ENCODE measurements at places on chromosomes 4 and X.

DNA sequence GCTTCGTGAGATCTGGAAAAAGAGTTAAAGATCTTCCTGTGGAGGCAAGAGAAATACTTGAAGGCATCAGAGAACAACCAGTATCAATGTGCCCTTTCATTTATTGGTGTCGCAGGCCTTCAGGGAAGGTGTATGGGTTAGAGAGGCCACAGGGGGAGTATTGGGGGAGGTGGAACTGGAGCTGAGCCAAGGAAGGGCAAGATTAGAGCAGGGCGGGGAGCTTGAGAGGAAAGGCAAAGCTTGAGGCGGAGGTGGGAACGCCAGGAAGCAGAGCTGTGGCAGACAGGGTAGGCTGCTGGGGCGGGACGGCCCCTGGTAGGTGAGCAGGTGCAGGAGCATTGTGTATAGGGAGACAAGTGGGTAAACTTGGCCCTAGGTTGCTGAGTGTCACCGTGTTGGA lies 329.9 kb downstream of the ARHGAP10 start:
- no peak for DNase-seq

GRCh38 chrX:41677183-41678060 lies 11.4 kb upstream of the GPR34 start:
- no peak for DNase-seq

DNA sequence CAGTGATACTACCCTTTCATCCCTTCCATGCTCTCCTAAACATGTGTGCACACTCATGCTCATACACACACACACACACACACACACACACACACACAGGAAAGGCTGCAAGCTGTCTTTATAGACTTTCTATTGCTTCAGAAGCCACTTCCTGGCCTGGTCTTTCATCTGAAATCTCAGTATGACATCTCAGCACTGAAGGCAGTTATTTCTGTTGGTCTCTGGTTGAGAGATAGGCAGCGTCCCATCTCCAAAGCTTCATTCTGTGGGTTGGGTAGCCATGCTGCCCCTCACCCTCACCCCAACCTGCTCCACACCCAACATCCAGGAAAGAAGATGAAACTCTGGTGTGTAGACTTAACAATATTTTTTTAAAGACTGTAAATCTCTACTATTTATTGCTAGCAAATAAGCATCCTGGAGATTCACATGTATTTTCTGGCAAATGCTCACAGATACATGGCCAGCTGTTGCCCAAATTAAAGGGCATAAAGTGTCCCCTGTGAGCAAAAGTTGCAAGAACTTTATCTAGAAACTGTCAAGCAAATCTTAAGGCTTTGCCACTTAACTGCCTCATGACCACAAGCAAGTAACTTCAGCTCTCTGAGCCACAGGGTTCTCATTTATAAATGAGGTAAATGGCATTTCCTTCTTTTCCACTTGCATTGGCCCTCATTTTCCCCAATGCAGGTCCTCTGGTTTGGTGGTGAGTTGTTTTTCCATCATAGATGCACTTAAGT lies 189.8 kb upstream of the AFF2 start:
- DNase-seq = no peak

DNA sequence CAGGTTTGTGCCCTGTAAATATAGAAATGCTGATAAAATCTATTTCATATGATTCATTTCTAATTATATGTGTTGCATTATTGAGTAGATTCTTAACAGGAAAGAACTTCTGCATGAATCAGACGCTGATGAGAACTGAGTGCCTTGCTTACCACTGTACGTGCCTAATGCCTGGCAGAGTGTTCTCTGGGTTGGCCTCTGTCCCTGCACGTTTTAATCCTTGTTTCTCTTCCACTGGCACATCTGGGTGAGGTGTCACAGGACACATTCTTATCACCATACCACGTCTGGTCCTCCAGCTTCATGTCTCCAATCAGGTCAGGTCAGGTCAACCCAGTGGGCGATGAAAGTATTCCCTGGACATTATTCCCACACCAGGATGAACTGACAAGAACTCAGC lies 53.6 kb downstream of the KLF3 start:
- no peak for DNase-seq

DNA sequence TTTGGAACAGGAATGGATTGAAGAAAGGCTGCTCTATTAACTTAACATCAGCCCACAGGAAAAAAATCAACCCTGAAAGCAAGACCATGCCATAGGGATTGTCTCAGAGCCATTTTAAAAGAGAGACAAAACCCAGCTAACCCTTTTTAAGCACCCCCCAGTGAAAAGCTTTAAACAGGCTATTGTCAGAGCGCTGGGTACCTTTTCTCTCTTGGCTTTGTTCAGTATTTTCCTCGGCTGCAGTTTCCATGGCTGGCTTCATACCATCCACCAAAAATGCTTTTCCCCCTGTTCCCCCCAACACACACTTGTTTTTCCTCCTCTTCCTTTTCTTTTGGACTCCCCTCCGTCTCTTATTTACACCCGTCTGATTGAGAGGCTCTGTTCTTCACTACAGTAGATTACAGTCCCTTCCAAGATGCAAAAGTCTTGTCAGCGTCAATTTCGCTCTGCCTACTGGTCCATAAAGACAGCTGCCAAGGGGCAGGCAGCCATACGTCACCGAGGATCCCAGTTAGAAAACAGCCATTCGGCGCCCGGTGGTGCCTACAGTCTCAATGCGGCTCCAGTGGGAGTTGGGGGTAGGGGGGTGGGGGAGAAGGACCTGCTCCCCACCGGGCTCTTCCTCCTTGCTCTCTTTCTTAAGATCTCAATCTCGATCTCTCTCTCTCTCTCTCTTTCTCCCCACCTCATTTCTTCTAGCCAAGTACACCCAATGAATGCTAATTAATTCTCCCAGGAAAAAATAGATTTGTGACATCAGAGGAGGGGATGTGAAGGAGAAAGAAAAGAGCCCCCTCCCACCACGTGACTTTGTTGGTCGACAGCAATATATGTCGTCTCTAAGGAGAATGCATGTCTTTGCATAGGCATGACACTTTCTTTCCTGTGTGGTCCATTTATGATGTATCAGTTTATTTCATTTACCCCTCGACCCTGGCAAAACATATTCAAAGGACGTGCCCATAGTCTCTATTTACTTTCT lies at the start of gene GPM6B:
Gene GPM6B (minus strand): TSS at position 451 of the 985 bp plus-strand sequence. CDS start 189 bp downstream, at position 262.
- DNase-seq = no peak

- DNase-seq = no peak
Observed at GRCh38 chrX:866441-866990, 235.9 kb downstream of the SHOX start.

DNA sequence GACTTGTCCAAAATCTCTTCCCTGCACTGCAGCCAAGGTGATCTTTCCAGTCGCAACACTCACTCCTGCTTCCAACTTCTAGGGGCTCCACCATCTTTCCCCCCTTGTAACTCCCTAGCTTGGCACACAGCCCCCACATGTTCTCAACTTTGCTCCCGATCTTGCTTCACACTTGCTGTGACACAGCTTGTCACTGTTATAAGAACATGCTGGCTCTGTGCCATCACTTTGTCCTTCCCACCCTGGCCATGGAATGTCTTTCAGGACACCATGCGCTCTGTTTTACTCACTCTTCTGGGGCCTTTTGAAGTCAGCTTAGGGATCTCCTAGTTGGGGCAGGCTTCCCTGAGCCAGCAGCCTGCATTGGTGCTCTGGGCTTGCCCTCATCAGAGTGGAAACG lies 2.5 kb downstream of the NSDHL start:
- no peak for DNase-seq

DNA sequence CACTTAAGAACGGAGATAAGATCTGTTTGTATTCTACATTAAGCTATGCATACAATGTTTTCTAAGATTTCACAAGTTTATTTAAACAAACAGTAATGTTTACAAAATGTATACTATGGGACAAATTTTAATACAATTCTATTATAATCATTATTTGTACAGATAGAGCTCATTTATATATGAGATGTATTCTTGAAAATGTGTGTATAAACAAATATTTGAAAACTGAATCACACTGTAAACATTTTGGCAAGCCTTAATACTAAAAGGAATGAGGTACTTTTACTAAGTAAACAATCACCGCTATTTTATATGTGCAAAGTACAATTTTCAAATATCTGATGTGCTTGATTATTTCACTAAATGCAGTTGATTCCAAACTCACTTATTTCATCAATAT lies 119.2 kb upstream of the MAB21L2 start:
- DNase-seq = no peak

GRCh38 chr4:122150931-122151330 lies 1.2 kb upstream of the BLTP1 start:
- DNase-seq = no peak

GRCh38 chr4:155597933-155598451 lies 68.7 kb upstream of the GUCY1A1 start:
- DNase-seq = no peak

DNA sequence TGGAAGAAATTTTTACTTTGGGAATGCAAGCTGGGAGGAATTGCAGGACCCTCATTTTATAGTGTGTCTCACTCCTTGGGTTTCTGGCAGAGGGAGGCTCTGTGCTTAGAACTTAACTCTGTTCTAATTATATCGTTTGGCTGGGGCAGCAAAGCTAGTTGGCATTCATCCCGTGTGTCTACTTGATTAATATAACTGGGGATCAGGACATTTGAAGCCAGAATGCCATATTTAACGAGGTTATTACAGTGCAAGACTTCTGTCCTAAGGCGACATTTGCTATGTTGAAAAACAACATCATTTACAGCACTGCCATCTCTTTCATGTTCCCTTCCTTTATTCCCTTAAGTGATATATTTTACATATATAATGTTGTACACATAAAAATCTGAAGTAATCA lies 179.1 kb upstream of the TBC1D9 start:
- DNase-seq = no peak

DNA sequence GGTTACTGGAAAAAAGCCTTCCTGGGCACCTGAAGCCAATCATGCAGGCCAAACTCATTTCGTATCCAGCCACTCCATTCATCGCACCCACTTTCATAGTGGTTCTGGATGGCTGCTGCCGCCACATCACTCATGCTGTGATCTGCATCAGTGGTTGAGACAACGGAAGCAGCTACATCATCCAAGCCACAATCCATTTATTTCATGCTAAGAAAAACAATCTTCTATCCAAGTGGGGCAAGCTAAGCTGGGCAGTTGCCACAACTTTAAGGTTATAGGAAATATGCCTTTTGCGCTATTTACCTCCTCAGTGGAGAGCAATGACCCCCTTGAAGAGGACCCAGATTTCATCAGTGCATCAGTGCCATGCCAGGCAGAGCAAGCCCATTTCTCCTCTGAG lies 124.6 kb downstream of the GRIA3 start:
- no peak for DNase-seq

GRCh38 chr4:132085105-132085504 lies 1064.0 kb upstream of the PCDH10 start:
- DNase-seq = no peak

DNA sequence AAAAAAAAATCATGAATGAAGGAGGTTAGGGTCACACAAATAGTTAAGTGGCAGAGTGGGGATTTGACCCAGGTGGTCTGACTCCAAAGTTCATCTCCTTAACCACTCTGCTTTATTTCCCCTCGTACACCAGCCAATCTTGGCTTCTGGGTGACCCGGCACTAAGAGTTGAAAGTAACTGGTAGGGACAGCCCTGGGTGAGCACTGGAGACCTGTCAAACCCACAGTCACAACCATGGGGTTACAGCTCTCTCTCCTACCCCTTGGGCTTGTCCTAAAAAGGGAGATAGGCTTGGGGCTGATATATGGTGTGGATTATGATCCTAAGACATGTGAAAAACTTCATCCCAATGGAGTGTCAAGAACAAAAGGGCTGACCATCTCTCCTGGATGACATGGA lies 12.5 kb downstream of the IGFBP7 start:
- DNase-seq = no peak

DNA sequence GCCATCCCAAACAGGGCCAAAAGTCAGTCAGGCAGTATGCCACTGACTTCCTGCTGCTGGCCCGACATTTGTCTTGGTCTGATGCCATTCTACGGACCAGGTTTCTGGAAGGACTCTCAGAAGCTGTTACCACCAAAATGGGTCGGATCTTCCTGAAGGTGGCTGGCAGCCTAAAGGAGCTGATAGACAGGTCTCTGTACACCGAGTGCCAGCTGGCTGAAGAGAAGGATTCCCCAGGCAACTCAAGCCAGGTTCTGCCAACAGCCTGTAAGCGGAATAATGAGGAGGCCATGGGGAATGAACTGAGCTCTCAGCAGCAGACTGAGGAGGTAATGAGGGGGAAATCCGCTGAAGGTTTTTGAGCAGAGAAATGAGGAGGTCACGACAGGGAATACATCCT lies 95.7 kb downstream of the RTL9 start:
- no peak for DNase-seq

GRCh38 chr4:176882206-176882605 lies 89.5 kb upstream of the VEGFC start:
- no peak for DNase-seq

GRCh38 chr4:71907782-71908181 lies 123.9 kb upstream of the GC start:
- DNase-seq = no peak

GRCh38 chr4:83604321-83604720 lies 68.4 kb downstream of the GPAT3 start:
- DNase-seq = no peak

- DNase-seq = no peak
Observed at GRCh38 chr4:89099034-89099433, 12.3 kb upstream of the TIGD2 start.

DNA sequence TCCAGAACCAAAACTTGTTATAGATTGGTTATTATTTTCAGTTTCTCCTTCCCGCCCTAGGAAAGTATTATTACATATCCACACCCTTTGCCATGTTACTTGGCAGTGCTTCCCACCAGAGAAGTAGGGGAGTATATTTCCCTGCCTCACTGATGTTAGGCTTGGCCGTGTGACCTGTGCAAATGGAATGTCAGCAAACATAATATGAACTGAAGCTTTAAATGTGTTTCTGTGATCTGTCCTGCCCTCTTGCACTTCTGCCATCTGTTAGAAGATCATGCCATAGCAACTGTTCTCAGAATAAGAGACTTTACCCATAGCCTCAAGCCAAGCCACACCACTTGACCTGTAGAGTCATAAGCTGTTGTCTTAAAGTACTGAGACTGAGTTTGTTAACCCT lies 36.7 kb upstream of the NEUROG2 start:
- DNase-seq = no peak

DNA sequence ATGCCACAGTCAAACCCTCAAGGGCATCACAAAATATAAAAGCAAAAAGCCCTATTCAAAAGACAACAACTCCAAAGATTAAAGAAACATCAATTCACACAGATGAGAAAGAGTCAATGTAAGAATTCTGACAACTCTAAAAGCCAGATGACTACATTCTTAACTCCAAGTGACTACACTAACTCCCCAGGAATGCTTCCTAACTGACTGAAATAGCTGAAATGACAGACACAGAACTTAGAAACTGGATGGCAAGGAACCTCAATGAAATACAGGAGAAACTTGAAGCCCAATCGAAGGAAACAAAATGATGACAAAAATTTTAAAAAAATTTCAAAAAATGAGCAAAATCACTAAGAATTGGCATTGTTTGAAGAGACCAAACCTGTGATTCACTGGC lies 1047.6 kb upstream of the PCDH10 start:
- no peak for DNase-seq
